ENCODE measurements at places on chromosomes 3 and 15.

- DNase-seq = no peak
Measured at GRCh38 chr3:191958980-191959671, 498.2 kb downstream of the PYDC2 start.

- DNase-seq = peak; percentile 22
Measured at GRCh38 chr3:196988241-196989029, 19.8 kb upstream of the PIGZ start.

DNA sequence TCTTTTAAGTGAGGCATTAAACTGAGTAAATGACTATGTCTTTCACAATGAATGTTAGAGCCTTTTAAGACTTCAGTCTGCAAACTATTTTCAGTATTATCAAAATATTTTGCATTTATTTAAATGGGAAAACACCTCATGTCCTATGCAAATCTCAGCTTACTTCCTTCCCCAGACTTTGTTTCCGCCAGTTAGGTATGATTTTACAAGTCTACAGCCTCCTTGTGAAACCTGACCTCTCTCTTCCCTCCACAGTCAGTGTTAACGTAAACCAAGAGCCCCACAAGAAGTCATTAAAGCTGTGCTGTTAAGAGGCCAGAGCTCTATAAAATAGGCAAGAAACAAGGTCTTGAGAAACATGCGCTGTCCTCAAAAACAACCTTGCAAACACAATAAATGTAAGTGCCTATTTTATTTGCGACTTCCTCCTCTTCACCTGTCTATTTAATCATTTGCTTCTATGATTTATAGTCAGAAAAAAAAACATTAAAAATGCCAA is 48.3 kb downstream of the PRTG start:
- no peak for DNase-seq

DNA sequence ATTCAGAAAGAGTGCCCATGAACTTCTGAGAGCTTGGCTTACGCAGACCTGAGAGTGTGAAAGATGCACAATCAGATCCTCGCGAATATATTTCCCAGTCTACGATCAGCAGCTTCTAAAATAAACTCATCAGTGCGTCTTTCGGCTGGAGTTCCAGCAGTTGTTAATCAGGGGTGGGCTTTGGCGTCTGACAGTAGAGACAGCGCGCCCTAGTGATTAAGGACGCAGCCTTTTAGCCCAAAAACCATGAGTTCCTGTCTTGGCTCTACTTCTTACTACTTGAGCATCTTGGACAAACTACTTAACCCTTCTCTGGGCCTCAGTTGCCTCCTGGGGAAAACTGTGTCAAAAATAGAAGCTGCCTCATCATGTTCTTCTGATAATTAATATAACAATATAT is 15.8 kb upstream of the ARRDC4 start:
- no peak for DNase-seq

- no peak for DNase-seq
Measured at GRCh38 chr15:25687276-25687675, 175.9 kb downstream of the ATP10A start.

DNA sequence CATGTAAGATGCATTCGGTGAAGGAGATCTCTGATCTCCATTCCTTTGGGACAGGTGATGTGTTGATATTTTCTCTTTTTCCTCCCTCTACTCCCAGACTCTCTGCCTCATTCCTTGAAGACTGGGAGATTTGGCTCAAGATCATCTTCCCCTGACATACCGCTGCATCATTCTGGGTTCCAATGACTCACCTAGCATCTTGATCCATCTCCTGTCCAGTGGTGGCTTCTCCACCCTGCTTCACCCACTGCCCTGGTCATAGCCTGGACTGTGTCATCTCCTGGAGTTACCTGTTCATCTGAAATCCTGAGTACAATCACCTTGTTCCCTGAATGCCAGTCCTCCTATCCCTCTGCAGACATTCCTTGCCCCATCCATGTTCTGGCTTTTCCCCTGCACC is 57.4 kb upstream of the TRAK1 start:
- no peak for DNase-seq

Measured in NCI-H1436 (cell line).